Airway epithelial cell (primary cell): ENCODE measurements at places on chromosomes 11 and 22. TPM values are rescaled to one million over a fixed set of nuclear protein-coding genes. Genes with fewer than 3 reads are reported as not detected.

TSPAN32 gene
- total RNA-seq = not detected in 2 replicates

ARHGAP8 gene
- total RNA-seq = 29.4 and 36.8 TPM in 2 replicates

ZC3H12C gene
- total RNA-seq = 3.9 and 5.1 TPM in 2 replicates

PATE2 gene
- not detected in 2 replicates for total RNA-seq

GGT5 gene
- 1.1 and 1.9 TPM in 2 replicates for total RNA-seq

SAA2 gene
- total RNA-seq = 4.7 and 11.7 TPM in 2 replicates

UBQLN3 gene
- not detected in 2 replicates for total RNA-seq

GRM5 gene
- 0.07 TPM in 1 of 2 replicates, not detected in the other for total RNA-seq

GUCY1A2 gene
- total RNA-seq = under 0.01 TPM in 1 of 2 replicates, not detected in the other

LDHAL6A gene
- total RNA-seq = not detected in 2 replicates

LRRC32 gene
- total RNA-seq = 0.05 TPM in 1 of 2 replicates, not detected in the other

PRR33 gene
- not detected in 2 replicates for total RNA-seq

PLAAT2 gene
- 0.42 TPM in 1 of 2 replicates, not detected in the other for total RNA-seq

PHOX2A gene
- total RNA-seq = not detected in 2 replicates

ACCS gene
- total RNA-seq = 0.98 and 3.7 TPM in 2 replicates

PGA5 gene
- total RNA-seq = not detected in 2 replicates

MMP27 gene
- not detected in 2 replicates for total RNA-seq

OR5A1 gene
- not detected in 2 replicates for total RNA-seq

SHISA8 gene
- not detected in 2 replicates for total RNA-seq

LINC01488 gene
- total RNA-seq = not detected in 2 replicates

DEUP1 gene
- total RNA-seq = not detected in 2 replicates

TRIM21 gene
- total RNA-seq = 10.2 and 13.8 TPM in 2 replicates

HTR3A gene
- total RNA-seq = not detected in 2 replicates

MS4A12 gene
- total RNA-seq = not detected in 2 replicates

AP5B1 gene
- 21.3 and 24.3 TPM in 2 replicates for total RNA-seq

SYT8 gene
- total RNA-seq = 8.5 and 10.5 TPM in 2 replicates

LARGE2 gene
- 25.0 and 27.2 TPM in 2 replicates for total RNA-seq

DTX4 gene
- 4.2 and 5.9 TPM in 2 replicates for total RNA-seq

SLC5A4 gene
- total RNA-seq = not detected in 2 replicates

NXPE2 gene
- not detected in 2 replicates for total RNA-seq

VWCE gene
- total RNA-seq = 0.21 TPM in 1 of 2 replicates, not detected in the other

MMP13 gene
- 1.2 and 2.3 TPM in 2 replicates for total RNA-seq

CNGA4 gene
- not detected in 2 replicates for total RNA-seq

SRSF8 gene
- total RNA-seq = 22.9 and 30.1 TPM in 2 replicates

TMEM80 gene
- total RNA-seq = 18.9 and 28.6 TPM in 2 replicates

B3GAT1 gene
- not detected in 2 replicates for total RNA-seq

CHADL gene
- total RNA-seq = 2.1 and 3.9 TPM in 2 replicates

EWSR1 gene
- 195 and 260 TPM in 2 replicates for total RNA-seq

ABCC8 gene
- 0.42 TPM in 1 of 2 replicates, not detected in the other for total RNA-seq

POU2AF2 gene
- not detected in 2 replicates for total RNA-seq

IGF2 gene
- total RNA-seq = 30.0 and 44.8 TPM in 2 replicates

SF1 gene
- 130 and 133 TPM in 2 replicates for total RNA-seq

PAMR1 gene
- total RNA-seq = 3.8 and 4.5 TPM in 2 replicates

OR52H1 gene
- not detected in 2 replicates for total RNA-seq

RAB3IL1 gene
- total RNA-seq = not detected in 2 replicates

HRAS gene
- total RNA-seq = 123 and 134 TPM in 2 replicates

GTSE1 gene
- total RNA-seq = 4.6 and 9.2 TPM in 2 replicates

CTSC gene
- 373 and 451 TPM in 2 replicates for total RNA-seq
